ENCODE measurements at places on chromosomes 4 and X.

- no peak for DNase-seq
Observed at GRCh38 chrX:9992061-9992460, 24.9 kb downstream of the CLDN34 start.

DNA sequence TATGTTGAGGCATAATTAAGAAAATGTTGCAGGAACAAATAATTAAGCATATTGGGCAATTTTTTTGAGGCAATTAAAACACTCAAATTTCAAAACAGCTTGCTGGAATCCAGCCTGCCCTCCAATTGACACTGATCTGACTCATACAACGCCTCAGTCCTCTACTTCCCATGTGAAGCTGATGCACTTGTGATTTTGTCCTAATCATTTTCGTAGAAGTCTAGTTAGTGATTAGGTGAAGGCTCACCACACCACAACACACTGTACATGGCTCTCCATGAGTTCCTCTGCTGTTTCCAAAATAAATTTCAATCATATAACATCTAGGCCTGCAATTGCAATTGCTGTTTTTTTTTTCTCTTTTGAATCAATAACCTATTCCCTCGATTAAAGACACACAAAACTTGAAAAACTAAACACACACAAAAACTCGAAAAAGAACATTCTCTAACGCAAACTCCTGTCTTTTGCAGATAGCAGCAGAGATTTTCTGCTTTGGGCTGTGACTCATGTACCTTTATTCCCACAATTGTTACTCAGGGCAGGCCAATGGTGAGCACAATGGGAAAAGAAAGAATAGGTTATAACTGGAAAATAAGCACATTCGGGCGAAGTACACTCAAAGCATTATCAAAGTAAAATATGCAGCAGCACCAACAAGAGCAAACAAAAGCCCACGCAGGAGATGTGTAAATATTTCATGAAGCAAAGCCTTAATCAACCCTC is 1.7 kb downstream of the GPRIN3 start:
- DNase-seq: no peak

- no peak for DNase-seq
Observed at GRCh38 chrX:119177278-119177677, 49.7 kb upstream of the KIAA1210 start.

GRCh38 chr4:158667651-158668198 is 4.0 kb downstream of the C4orf46 start:
- peak; percentile 49 for DNase-seq

DNA sequence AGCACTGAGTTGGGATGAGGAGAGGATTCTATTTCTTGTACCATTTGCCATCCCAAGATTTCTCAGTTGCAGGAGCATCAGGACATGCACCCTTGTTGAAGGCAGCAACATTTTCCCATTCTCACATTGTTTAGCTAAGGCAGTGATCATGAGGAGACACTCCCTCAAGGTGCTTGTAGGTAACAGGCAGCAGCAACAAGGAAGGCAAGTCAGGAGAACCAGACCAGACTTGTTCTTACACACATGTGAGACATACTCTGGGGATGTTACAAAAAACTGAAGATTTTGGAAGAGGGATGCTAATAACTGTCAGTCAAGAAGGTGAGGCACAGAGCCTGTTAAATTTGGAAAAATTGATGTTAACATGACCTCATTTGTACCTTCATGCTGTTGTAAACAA is 15.5 kb upstream of the HPGDS start:
- DNase-seq: no peak

GRCh38 chr4:86054286-86055032 is 305.4 kb downstream of the MAPK10 start:
- DNase-seq: no peak

GRCh38 chr4:11074581-11075241 is 354.0 kb downstream of the HS3ST1 start:
- DNase-seq: no peak

DNA sequence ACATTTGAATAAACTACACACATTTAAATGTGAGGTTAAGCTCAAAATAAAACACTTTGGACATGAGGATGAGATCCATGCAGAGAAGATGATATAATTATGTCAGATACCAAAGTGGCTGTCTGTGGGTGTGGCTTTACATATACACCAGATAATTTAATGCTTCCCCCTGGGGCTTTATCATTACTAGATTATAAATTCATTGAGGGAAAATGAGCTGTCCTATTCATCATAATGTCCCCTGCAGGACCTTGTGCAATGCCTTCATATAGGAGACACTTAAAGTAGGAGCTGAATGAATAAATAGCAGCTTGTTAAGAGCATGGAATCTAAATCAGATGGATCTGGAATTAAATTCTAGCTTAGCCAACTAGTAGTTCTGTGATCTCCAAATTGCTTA is 49.7 kb downstream of the OTC start:
- DNase-seq: no peak

DNA sequence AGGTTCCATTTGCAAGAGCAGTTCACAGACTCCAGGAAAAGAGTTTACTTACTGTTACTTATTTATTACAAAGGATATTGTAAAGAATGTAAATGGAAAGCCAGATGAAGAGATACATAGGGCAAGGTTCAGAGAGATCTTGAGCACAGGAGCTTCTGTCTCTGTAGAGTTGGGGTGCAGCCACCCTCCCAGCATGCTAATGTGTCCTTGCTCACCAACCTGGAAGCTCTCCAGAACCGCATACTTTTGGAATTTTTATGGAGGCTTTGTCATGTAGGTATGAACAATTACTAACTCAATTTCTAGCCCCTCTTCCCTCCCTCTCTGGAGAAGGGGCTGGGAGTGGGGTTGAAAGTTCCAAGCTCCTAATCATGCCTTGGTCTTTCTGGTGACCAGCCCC is 857.2 kb downstream of the RPA4 start:
- DNase-seq: no peak

- DNase-seq: no peak
Observed at GRCh38 chr4:14952352-14952751, 49.9 kb upstream of the CPEB2 start.

DNA sequence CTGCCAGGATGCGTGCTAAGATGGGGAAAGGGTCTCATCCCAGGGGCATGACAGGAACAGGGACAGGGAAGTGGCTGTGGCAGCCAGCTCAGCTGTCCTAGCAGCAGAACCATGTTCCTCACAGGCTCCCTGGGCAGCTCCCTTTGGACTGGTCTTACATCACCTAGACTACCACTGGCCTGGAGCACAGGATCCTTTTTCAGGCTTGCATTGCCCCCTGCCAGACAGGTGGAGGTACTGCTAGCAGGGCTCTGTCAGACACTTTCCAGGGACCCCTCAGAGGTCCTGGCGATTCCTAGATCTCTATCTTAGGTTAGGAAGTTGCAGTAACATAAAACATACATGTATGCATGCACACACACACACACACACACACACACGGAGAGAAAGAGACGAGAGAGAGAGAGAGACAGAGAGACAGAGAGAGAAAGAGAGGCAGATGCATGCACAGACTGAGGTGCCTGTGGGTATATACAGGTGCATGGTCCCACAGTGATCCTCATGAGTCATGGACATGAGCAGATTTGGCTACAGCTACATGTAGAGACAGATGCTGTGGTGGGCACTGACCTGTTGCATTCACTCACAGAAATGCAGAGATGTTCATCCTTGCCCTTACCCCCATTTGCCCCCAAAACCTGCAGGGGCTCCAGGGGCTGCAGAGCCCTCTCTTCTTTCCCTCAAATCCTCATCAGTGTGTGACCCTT is 63.6 kb downstream of the STARD8 start:
- peak; percentile 51 for DNase-seq

GRCh38 chr4:121717680-121718237 is 21.0 kb upstream of the ANXA5 start:
- no peak for DNase-seq

GRCh38 chr4:147351083-147351787 is 129.7 kb upstream of the EDNRA start:
- no peak for DNase-seq

DNA sequence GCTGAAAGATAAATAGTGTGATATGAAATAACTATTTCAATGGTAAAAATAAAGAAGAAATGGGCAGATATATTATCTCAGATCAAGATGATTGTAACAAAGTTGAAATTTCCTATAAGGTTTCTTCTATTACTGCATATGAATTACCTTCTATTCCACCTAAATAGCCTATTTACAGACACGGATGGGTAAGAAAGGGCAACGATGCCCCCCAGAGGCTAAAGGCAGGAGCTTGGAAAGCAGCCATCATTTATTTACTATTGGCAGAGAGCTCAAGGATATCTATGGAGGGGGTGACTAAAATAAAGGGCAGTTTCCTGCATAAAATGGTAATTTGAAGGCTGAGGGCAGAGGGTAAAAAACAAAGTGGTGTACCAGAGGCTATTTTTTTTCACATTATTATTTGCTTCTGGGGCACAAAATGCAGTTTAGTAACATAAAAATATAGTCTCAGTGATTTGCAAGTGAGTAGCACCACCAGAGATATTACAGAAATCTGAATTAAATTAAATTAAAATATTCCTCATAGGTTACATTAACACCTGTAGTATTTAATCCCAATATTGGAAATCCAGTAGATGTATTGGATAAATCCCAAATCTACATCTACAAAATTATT is 123.1 kb downstream of the BTC start:
- DNase-seq: no peak

DNA sequence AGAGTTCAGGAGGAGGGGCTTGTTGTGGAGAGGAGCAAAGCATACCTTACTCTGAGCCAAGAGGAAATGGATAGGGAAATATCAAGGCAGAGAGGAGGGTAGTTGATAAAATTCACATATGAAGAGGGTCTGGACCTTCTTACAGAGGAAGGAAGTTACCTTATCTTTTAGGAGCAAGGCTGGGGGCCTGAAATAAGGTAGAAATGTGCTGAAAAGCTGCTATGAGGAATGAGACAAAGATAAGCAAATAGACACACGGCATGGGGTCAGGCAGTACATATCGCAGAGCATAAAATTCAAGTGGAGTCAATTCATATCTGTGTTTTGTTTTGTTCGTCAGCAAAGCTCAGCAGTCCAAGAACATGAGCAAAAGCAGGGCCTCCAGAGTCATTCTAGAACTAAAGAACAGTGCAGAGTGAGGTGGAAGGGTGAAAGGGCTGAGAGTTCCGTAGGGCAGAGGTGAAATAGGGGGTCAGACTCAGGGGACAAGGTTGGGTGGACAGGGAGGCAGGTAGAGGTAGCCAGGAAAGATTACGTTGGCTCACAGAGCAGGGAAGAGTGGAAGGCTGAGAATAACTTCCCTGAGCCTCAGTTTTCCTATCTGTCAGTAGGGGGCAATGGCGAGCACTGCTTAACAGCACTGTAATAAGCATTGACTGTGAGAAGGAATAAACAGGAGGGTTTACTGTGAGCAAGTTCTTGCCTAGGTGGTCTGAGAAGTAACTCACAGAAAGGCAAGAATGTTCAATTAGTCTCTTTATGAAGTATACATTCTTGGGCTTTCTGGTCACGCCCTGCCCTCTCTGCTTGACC is 9.2 kb downstream of the VSIG4 start:
- no peak for DNase-seq

DNA sequence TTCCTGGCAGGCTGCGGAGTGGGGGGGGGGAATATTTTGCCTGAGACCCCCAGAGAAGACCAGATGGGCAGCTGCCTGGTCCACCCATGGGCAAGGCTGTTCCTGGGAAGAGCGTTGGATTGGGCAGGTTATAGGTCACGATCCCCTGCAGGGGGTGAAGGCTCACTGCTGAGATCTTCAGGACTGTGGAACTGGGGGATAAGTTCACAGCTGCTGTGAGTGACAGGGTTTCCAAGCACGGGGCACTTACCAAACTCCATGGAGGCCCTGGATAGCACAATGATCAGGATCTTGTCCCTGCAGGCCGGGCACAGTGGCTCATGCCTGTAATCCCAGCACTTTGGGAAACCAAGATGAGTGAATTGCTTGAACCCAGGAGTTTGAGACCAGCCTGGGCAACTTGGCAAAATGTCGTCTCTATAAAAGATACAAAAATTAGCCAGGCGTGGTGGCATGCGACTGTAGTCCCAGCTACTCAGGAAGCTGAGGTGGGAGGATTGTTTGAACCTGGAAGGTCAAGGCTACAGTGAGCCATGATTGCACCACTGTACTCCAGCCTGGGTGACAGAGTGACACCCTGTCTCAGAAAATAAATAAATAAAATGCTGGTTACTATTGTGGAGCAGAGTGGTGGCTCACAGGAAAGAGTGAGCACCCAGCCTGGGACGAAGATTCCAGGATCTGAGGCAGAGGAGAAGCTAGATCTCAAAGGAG is 68.0 kb upstream of the HELT start:
- DNase-seq: no peak

GRCh38 chr4:180057891-180058671 is 2185.1 kb upstream of the TENM3 start:
- DNase-seq: peak; percentile 2

DNA sequence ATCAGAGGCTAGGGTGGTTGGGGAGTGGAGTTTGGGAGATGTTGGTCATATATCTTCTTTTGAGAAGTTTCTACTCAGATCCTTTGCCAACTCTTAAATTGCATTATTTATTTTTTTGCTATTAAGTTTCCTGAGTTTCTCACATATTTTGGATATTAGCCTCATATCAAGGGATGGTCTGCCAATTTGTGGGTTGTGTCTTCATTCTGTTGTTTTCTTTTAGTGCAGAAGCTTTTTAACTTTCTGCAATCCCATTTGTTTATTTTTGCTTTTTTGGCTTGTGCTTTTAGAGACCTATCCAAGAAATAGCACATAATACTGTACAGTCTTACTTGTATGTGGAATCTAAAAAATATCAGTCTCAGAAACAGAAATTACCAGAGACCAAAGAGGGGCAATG is 509.2 kb upstream of the HS3ST1 start:
- no peak for DNase-seq

DNA sequence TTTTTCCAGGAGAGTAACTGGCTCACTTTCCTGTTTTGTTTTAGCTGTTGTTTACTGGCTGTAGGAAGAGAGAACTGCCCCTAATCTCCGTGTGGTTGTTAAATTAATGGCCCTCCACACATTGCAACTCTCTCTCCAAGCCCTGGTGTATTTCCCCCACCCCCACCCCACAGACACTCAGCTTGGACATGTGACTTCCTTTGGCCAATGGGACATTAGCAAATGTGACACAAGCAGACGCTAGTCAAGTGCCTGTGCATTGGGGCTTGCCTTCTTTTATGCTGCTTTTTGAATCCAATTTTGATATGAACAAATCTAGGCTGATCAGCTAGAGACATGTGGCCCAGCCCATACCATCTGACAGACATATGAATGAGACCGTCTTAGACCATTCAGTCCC is 59.6 kb upstream of the TAB3 start:
- no peak for DNase-seq

DNA sequence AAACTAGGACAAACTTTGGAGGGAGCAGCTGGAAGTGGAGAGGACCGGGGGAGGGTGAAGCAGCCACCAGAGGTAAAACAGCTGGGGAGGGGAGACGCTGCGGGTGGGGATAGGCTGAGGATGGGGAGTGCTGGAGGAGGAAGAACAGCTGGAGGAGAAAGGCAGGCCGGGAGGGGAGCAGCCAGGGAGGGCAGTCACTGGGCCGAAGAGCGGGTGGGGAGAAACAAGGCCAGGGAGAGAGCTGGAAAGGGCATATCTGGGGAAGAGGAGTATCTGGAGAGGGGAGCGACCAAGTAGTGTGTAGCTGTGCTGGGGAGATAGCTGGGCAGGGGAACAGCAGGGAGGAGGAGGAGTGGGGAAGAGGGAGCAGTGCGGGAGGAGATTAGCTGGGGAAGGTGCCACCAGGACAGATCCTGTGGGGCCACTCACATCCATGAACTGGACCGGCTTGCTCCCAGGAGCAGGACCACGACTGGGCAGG is 2.7 kb downstream of the SLC38A5 start:
- no peak for DNase-seq

- no peak for DNase-seq
Observed at GRCh38 chrX:13123857-13124345, 79.5 kb upstream of the FAM9C start.

GRCh38 chrX:97895751-97896150 is 1012.0 kb downstream of the RPA4 start:
- DNase-seq: no peak

Measured in HuH-7.5 (cell line).